ENCODE measurements at places on chromosomes 11 and 22.

DNA sequence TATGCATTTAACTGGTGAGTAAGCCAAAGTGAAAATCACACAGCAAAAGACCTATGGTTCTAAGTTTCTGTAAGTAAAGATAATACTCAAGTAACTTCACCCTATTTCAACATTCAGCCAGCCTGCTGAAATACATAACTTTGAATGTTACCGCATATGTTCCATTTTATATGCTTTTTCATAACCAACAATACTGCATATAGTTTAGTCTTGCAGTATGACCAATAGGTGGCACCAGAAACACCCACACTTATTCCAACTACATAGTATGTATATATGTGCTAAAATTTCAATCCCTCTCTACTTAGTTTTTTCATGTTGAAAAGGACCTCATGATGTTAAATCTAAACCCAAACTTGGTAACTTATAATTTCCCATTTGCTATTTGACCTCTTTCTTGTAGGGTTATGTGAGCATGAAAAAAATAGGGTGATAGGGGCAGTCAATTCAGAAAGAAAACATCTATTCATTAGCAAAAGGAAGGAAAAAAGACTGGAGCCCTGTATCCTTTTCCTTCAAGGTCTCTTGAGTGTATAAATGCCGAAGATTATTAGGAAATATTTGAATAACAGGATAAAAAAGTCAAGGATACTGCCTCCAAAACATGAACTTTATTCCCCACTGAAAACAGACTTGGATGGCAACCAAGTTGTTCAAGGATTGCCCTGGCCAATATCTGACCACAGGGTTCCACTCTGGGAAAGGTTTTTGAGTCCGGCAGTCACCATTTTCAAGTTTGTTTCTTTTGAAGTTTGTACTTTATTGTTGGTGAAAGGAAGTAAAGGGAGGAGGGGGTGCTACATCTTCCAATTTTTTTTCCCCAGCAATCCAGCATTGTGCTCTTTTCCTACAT lies 23.8 kb upstream of the FZD4 start:
- no peak for DNase-seq

- DNase-seq = no peak
These were observed 137.5 kb upstream of the TRPC6 start for GRCh38 chr11:101721270-101721669.

- no peak for DNase-seq
These were observed 15.6 kb upstream of the ARHGEF17 start for GRCh38 chr11:73292525-73292894.

DNA sequence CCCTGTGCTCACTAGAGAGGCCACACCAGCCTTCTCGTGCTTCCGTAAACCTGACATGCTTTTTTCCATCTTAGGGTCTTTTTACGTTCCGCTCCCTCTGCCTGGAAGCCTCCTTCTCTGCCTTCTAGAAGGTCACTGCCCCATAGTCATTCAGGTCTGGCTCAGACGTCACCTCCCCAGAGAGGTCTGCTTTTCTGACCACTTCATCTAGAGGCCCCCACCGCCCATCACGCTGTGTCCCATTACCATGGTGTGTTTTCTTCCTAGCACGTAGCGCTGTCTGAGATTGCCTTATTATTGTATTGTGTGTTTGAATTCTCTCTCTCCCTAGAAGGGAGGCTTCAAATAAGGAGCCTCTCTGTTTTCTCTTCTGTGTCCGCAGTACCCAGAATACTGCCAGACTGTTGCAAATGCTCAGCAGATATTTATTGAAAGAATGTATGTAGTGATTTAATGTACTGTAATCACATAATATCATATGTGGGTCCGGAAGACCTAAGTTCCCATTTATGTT lies 10.0 kb downstream of the TAB1 start:
- DNase-seq = no peak

DNA sequence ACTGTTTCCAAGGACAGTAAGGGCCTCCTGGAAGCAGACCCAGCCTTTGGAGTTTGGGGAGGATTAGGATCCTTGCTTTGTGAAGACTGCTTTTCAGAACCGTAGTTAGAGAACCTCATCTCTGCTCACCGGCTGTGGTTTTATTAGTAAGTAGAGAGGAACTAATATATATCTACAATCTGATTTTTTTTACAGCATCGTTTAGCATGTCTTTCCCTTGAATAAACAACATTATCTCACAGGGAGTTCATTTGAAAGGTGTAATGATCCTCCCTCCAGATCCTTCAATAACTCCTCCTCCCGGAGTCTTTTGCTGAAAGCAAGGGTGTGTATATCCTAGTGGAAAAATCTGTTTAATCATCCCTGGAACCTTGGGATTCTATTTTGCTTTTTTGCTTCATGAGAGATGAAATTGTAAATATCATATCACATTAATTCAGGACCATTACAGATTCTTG lies 132.7 kb downstream of the DBX1 start:
- no peak for DNase-seq

GRCh38 chr11:1763336-1763795 lies 361 bp downstream of the CTSD start:
- DNase-seq = no peak

DNA sequence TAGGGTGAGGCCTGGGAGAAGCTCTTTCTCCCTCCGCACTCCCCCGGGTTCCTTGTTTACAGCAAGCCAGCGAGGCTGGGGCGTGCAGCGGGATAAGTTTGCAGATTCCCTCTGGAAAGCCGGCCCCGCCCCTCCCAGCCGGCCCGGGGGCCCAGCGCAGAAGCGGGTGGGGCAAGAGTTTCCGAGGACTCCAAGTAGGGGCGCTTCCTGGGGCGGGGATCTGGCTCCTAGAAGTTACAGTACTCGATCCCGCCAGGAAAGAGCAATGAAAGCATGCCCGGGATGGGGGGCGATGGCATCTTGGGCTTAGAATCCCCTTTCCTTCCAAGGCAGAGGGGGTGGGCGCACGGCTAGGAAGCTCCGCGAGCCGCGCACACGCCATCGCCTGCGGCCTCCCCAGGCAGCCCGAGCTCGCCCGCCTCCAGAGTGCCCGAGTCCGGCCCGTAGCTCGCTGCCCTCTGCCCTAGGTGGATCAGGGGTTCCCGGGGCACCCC lies 385 bp downstream of the TST start:
- no peak for DNase-seq

DNA sequence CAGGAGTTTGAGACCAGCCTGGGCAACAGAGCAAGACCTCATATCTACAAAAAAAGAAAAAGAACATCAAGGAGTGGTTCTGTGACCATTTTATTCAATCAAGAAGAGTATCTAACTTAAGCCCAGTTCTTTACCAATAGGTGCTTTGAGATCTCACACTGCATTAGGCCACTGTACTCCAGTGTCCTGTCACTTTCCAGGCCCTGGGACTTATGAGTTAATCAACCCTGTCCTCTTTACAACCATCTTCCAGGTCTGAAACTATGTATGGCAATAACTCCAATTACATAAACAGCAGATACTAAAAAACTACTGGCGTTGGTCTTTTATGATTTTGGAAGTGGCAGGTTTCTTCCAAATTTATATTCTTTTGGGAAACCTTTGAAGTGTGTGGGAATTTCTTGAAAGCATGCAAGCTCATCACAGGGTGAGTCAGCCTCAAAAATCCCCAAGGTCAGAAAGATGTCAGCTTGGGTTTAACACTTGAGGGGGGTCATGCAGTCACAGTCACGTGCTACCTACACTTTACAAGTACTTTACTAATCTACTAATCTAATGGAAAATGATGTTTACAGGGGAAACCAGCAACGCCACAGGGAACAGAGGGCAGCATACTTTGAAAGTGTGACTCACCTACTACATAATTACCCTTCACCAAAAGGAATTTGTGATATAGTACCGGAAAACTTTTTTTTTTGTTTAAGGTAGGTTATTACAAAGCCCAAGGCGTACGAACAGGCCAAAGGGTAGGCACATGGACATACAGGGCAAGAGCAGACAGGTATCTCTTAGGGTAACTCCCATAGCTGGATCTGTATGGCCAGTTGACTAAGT lies 15.6 kb downstream of the PISD start:
- no peak for DNase-seq

DNA sequence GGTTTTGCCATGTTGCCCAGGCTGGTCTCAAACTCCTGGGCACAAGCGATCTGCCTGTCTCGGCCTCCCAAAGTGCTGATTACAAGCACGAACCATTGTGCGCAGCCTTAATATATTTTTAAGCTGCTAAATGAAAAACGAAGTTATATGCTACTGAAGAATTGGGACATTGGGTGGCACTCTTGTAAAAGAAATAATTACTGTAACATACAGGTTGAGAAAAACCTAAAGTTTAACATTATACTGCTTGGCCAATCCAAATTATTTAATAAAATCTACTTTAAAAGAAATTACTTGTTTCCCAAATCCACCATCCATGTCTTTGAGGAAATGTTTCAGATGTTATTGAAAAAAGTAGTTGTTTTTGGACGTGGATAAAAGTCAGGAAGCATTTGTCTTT lies 37.9 kb upstream of the ARHGAP32 start:
- DNase-seq = no peak

GRCh38 chr11:68379206-68379605 lies 66.8 kb downstream of the LRP5 start:
- DNase-seq = no peak

- DNase-seq = no peak
These were observed 56.1 kb downstream of the AASDHPPT start for GRCh38 chr11:106133529-106133928.
